Forelimb muscle (tissue), 1 donor: ENCODE measurements at places on chromosomes 7 and 10. TPM values are rescaled to one million over a fixed set of nuclear protein-coding genes. Genes with fewer than 3 reads are reported as not detected.

- DNase-seq = no peak
These were observed 353.8 kb downstream of the GPR37 start for GRCh38 chr7:124411796-124412195.

DNA sequence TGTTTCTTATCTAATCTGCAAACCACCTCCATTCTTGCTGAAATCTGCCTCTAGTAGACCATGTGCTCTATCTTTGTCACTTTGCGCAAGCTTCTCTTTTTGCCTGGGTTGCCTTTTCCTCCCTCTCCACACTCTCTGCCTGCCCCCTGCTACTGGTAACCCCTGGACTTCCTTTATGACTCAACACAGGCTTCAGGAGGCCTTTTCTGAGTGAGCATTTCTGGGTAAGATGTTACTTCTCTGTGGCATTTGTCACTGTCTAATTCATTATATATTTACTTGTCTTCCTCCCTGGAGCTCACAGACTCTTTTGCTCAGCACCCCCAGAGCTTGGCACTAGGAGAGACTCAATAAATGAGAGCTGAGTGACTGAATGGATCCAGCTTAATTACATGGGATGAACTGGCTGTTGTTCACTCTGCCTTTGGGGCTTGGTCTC lies 8.4 kb downstream of the GOLGA7B start:
- DNase-seq = no peak

GRCh38 chr10:54745436-54745835 lies 55.6 kb downstream of the PCDH15 start:
- no peak for DNase-seq

UPK3B gene
- polyA plus RNA-seq = 0.22 TPM

PRKCQ gene
- 16.3 TPM for polyA plus RNA-seq

- no peak for DNase-seq
These were observed 163.3 kb downstream of the STK31 start for GRCh38 chr7:23873306-23873705.

PCLO gene
- polyA plus RNA-seq = 0.29 TPM

GRM3 gene
- not detected for polyA plus RNA-seq

DNA sequence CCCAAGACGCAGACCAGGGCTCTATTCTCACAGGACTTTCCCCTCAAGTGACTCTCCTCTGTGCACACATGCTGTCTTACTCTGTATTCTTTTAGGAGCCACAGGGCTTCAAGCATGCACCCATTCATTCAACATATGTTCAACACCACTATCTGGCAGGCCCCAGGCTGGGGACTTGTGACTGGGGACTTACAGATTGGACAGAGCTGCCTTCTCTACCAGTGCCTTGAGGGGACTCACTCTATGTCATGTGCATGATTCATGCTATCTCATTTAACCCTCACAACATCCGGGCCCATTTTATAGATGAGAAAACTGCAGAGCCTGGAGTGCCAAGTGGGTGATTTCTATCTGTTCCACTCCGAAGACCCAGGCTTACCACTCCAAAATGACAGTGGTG lies 34.3 kb downstream of the MYL10 start:
- DNase-seq = no peak

- no peak for DNase-seq
These were observed 4.4 kb downstream of the PTPRE start for GRCh38 chr10:127911218-127911866.
